ENCODE measurements at places on chromosomes 5 and 9.

GRCh38 chr9:113609562-113610318 is 146.2 kb downstream of the RGS3 start:
- DNase-seq: peak; percentile 96

GRCh38 chr9:82722051-82722450 is 340.9 kb downstream of the RASEF start:
- DNase-seq: no peak

- no peak for DNase-seq
Measured at GRCh38 chr9:126298063-126298801, 28.4 kb upstream of the MVB12B start.

DNA sequence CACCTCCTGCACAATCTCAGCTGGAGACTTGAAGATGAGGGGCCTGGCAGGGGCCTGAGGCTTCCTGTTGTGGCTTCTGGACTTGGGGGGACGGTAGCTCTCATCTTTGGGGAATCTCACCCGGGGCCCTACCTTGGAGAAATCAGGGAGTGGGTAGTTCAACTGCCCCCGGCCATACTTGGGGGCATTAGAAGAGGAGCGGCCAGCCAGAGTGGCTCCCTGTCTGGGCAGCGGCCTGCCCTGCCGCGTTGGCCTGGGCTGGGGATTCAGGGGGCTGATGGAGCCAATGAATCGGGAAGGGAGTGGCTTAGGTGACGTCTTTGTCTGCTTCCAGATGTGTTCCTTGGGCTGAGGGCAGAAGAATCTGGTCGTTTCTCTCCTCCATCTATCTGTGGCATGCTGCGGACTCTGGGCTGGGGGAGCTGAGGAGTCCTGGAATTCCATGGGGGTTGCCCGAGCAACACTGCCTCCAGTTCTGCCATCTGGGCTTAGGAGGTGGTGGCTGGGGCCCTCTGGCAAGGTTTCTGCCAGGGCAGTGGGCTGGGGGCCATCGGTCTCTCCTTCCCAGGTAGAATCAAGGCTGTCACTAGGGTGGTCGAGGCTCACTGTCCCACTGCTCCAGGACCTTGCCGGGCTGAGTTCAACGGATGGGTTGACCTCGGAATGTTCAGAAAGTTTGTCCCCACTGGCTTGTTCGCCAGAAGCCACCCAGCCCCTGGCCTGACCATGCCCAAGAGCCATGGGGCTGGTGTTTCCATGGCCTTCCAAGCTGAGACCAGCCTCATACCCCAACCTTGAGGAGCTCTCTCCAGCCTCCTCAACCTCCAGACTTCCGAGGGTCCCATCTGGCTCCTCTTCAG is 11.0 kb downstream of the AKNA start:
- DNase-seq: no peak

DNA sequence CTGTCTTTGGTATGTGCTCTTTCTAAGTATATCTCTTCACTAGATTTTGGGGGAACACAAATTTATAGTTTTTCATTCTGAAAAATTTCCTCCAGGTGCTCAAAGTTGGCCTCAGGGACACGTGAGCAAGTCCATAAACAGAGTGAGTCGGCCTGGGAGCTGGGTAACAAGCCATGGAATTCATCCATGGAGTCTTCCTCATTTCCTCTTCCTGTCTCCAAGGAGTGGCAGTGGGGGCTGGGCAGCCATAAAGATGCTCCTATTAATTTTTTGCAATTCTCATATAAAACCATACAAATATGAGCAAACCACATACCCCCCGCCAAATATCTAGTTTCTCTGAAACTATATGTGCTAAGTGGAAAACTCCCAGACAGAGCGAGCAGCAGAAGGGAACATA is 136.6 kb upstream of the OTULINL start:
- peak; percentile 47 for DNase-seq

- DNase-seq: no peak
Measured at GRCh38 chr5:136228136-136228757, 35.3 kb upstream of the SMIM32 start.

GRCh38 chr9:117363006-117363405 is 51.9 kb downstream of the ASTN2 start:
- no peak for DNase-seq

DNA sequence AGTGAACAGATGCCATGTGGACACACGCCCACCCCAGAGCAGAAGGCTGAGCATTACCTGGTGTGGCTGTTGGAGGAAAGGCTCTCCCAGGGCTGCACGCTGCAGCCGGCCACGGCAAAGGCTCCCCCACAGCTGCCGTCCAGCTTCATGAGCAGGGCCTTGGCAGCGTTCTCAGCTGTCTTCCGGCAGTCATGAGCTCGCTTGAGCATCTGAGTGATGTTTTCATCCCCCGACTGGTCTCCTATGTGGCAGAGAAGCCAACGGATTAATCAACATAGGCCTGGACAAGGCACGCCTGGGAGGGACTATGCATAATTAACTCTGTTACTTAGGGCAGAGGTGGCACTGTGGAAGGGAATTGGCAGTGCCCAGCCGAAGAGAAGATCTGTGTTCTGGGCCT is 87.3 kb downstream of the DCP2 start:
- no peak for DNase-seq

All from cardiac fibroblast (primary cell).